ENCODE measurements at places on chromosomes 3 and 15.

DNA sequence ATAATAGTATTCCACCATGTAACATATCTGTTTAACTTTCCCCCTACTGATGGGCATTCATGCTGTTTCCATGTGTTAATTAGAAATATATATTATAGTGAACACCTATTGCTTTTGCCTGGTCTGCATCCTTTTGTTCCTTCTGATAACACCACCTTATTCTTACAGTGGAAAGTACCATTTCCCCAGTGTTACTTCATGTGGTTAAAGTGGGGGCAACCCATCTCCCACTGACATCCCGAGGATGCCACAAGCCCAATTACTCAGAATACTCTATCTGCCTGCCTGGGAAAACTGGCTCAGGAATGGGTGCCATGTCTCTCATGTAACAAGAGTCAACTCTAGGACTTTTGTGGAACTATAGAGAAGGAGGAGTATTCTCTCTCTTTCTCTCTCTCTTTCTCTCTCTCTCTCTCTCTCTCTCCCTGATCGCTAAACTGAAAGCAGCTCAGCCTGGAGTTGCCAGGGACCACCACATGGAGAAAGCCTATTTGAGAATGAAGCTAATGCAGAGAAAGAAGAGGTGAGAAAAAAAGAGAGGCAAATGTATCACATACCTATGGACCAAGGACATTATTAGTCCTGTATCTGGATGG lies 66.4 kb upstream of the PPIB start:
- DNase-seq, result no peak

- no peak for DNase-seq
These were observed 3.7 kb downstream of the NR1D2 start for GRCh38 chr3:23948761-23949160.

- no peak for DNase-seq
These were observed 579.4 kb upstream of the ALCAM start for GRCh38 chr3:104787306-104787705.

DNA sequence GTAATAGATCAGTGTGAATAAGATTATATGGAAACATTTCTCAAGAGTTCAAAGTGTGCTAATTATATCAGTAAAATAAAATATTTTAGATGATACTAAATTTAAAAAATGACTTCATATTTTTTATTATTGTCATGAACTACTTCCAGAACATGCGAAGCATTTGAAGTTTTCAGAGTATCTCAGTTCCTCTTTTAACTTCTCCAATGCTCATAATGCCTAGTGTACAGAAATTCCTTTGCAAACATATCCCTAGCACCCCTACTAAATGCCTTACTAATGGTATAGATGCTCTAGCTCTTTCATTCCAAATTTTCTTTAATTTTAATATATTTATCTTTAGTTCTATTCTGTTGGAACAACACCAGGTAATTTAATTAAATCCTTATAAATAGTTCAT lies 580.4 kb downstream of the CADM2 start:
- DNase-seq, result no peak

Data from hepatic stellate cell (primary cell).